ENCODE measurements at places on chromosomes 11 and 22.

DNA sequence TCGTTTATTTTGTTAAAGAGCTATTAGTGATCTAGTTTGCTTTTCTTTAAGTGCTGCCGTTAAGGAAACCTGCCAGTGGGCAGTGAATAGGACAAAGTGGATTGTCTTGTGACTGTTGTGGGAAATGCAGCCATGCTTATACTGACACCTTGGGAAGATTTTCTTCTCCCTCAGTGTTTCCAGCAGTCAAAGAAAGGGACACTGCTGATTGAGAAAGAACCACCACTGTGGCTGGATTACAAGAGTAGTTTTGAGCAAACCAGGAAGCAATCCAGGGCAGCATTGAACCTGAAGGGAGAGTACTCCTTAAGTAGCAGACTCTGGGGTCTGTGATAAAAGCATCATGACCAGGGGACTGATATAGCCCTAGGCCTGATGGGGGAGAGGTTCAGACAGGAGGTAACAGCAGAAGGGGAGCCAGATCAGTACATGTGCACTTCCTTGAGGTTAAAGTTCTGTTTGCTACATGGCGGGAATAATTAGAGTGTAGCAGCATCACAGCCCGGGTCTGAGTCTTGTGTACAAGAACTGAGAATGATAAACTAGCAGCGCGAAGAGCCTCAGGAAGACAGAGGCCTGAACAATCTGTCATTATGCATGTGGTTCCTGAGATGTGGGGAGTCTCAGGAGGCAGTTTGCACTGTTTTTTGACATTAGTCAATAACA, 167.8 kb downstream of the C11orf91 start:
- DNase-seq = no peak

DNA sequence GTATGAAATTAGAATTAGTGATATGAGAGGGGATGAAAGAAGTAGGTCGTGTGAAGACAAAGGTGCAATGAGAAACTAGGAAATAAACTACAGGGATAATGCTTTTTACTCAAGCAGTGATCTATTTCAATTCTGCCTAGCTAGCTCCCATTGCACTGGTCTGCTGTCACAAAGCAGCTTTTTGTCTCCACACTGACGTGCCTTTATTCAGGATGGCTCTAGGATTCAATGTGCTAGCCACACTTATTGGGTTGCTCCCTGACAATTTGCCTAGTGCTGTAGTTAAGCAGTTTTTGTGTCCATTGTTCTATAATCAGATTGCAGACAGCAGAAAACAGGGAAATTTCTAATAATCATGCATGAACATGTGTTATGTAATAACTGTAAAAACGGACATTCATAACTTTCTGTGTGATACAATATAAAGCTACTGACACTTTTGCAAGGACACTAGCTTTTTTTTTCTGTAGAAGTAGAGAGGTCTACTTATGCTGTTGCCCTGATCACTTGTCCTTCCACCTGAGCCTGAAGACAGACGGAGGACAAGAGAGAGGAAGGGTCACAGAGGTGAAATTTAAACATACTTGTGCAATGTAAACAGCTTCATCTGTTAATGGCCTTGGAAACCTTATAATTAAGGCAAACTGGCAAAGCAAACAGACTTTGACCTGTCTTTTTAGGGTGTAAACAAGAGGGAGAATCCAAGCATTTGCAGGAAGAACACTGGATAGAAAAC, 269.6 kb downstream of the LRRC4C start:
- peak; percentile 2 for DNase-seq

DNA sequence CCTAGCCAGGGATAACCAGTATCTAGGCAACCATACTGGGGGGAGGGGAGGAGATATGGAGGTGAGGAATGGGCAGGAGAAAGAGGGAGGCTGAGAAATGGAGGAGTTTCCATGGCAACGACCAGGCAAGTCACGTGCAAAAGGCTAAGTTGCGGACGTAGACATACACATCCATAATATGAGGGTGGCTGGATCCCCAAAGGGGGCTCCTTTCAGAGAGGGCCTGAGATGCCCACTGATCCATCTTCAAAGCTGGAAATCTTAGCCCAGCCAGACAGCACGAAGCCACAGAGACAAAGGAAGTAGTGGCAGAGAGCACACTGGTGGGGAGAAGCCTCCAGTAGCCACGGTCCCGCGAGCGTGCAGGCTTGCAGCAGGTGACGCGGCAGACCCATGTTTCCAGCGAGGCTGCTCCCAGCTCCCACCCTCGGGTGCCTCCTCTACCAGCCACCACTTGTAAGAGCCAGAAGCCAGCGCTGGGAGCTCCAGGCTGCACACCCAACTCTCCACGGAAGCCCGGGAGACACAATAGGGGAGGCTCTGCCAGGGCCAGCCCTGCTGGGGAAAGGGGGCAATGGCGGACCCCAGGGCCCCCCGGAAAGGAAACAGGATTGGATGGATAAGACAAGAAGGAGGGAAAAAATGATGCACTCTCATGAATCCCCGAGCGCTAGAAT, 938 bp downstream of the FXYD6 start:
- DNase-seq = no peak

DNA sequence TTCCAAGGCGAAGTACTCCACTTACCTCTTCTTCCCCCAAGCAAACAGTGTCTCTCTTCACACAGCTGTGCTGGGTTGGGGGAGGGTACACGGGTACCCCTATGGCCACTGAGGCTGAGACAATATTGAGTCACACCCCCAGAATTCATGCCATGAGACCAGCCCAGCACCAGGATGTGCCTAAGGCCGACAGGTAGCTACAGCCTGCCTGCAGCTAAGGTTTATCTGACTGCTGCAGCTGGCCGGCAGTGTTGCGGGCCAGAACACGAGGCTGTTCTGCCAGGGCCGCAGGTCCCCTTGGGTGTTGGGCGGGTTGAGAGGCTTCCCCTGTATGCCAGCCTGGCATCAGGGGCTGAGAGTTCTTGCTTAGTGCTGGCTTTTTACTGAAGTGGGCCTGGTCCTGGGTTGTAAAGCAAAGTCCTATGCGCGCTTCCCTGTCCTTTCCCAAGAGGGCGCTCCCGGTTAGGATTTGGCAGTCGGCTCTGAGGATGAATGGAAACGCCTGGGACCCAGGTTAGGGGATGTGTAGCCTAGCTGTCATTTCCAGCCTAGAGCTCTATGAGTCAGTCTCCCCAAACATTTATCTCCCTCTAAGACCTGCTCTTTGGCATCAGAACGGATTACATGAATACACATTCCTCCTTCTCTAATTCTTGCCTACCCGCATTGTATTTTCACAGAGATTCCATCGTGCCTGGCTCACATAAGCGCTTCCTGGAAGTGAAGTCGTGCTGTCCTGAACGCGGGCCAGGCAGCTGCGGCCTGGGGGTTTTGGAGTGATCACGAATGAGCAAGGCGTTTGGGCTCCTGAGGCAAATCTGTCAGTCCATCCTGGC, 7.1 kb downstream of the USP18 start:
- DNase-seq = peak; percentile 89

DNA sequence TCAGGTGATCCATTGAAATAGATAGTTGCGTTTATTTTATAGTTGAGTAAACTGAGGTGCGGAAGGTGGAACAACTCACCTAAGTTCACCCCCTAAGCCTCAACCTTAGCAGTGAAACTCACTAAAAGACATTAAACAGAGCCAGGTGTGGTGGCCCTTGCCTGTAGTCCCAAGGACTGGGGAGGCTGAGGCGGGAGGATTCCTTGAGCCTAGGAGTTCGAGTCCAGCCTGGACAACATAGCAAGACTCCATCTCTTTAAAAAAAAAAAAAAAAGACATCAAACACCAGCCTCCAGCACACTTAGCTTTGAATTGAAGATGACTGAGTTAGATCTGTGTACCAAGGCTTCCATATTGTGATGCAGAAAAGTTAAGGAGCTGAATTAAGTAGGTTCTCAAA, 845 bp upstream of the RAB36 start:
- DNase-seq = no peak

DNA sequence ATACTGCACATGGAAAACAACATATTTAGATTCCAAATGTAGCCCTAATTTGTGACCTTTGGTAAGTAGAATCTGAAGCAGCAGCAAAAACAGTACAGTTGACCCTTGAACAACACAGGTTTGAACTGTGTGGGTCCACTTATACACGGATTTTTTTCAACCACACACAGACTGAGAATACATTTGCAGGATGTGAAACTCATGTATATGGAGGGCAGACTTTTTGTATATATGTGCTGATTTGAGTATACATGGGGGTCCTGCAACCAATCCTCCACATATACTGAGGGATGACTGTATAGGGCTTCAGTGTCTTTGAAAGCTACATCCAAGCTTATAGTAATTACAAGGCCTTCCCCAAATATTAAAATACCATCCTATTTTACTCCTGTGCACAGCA, 120.5 kb downstream of the MPPED2 start:
- no peak for DNase-seq

DNA sequence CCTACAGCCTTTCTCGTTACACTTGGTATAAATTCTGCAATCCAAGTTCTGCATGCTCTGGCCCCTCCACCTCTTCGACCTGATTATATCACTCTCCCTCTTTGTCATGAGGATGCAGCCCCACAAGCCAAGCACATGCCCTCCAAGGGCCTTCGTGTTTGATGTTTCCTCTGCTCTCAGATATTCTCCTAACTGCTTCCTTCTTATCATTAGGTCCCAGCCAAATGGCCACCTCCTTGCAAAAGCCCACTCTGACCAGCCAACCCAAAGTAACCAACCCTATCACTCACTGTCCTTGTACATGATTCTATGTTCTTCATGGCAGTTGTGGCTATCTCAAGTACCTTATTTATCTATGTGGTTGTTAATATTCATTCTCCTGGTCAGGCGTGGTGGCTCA, 38.3 kb upstream of the LRRC55 start:
- DNase-seq = no peak

GRCh38 chr22:29201782-29202181, 3.9 kb upstream of the EMID1 start:
- DNase-seq = no peak

DNA sequence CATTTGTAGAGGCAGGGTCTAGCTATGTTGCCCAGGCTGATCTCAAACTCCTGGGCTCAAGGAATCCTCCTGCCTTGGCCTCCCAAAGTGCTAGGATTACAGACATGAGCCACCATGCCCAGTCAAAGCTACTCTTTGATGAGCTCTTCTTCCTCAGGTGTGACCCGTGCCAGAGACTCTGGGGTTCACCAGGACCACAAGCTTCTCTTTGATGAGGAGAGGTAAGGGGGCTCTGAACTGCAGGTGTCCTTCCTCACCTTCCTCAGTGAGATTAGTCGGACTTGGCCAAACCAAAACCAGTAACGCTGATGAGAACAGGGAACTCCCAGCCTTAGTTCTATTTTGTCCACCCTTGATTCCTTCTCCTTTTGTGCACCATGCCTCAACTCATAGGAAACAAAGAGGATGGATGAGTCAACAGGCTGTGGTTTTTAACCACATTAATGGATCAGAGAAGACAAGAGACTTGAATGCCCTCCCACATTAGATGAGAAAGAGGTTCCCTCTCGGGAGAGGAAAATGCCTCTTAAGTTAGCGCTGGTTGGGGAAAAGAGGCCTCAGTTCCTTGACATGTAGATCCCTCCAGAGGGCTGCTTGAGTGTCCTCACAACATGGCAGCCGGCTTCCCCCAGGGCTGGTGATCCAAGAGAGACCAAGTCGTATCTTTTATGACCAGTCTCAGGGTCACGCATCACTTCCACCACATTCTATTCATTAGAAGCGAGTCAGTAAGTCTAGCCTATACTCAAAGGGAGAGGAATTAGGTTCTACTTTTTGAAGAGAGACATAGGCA, 25.7 kb upstream of the CTR9 start:
- no peak for DNase-seq

- peak; percentile 55 for DNase-seq
These were observed 19.7 kb downstream of the EPS8L2 start for GRCh38 chr11:725624-726202.

DNA sequence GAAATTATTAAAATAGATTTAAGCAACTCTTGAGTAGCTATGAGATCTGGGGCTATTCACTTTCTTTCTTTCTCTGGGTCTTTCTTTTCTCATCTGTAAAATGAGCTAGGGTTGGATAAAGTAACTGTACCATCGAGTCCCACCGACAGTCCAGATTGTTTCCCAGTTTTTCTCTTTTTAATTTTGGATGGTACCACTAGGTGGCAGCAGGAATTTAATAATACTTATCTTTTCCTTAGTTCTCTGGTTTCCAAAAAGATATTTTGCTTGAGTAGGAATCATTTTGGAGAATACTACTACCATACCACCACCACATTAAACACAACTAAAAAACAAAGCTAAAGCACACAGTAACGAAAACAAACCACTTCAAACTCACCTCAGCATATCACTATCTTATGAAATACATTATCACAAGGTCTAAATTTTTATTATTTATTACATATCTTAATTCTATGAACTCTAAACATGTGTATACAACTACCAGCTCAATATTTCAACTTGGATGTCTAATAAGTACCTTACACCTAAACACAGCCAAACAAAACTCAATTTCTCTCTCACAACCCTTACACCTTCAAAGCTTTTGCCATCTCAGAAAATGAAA, 584.0 kb downstream of the KCNA4 start:
- DNase-seq = no peak

- DNase-seq = peak; percentile 84
These were observed at the start of gene PGGHG for GRCh38 chr11:288478-289397. PGGHG (plus strand) TSS chr11:289126; CDS start chr11:289817, 691 bp downstream.

All from stomach (tissue), 19 donors.